ENCODE measurements at places on chromosomes 3 and 15.

- no peak for DNase-seq
Measured at GRCh38 chr15:76565366-76565765, 228.8 kb downstream of the ISL2 start.

GRCh38 chr15:40925495-40925862 lies 3.7 kb upstream of the DLL4 start:
- no peak for DNase-seq

DNA sequence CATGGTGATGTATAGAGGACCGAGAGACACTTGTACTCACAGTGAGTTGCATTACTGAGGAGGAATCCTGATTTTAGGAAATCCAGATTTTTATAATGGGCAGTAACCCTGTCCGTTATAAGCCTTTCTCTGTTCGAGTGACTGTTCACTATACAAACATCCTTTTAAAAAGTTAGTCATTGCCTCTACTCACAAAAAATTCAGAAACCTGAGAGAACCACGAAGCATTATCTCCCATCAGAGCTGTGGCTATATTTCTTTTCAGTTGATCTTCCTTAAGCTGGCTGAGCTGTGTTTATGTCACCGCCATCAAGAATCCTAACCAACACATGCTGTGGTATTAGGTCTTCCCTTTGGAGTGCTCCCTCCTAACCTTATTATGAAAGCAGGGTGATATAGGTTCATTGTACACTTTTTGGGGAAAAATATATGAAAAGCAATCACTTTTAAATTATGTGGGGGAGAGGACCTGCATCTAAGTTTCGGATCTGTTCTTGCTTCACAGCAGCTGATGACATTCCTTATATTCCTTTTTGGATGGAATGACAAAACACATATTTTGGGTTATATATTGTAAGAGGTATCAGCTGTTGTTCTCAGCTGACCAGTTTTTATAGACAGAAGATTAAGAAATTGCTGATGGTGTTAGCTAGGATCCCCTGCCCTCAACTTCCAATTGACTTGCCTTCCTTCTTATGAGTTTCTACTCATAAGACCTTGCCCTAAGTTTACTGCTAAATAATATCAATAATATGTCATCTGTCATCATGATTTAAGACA lies 465.9 kb upstream of the RASGRP1 start:
- DNase-seq, result no peak

- DNase-seq, result no peak
Measured at GRCh38 chr3:125316246-125316645, 58.9 kb downstream of the ZNF148 start.

DNA sequence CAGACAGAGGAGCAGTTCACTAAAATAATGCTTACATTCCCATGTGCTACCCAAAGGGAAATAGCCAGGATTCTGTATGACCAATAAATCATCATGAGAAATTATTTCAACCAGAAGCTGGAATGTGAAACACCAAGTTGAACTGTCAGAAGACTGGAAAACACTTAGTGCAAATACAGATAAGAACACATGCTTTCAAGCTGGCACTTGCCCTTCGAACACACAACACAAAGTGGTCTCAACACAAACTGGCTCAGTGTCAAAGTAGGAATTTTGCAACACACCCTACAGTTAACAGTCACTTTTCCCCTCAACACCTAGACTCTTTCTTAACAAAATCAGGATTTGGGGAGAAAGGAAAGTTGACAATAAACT lies 1.3 kb downstream of the FSD2 start:
- no peak for DNase-seq

DNA sequence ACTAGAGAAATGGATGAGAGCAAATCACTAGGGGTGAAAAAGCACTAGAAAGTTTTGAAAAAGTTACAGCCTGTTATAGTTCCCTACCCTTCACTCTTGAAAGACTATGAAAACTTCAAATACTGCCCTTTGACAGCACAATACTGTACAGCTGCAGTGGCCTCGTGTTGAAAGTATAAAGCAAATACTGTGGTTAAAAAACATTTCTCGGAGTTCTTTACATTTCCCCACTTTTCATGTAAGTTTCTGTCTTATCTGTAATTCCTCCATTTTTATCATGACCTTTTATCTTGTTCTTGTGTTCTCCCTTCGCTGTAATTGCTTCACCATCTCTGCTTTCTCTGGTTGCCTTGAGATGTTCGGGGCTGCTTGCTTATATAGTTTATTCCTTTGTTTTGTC lies 423.8 kb upstream of the CFAP20DC start:
- no peak for DNase-seq

DNA sequence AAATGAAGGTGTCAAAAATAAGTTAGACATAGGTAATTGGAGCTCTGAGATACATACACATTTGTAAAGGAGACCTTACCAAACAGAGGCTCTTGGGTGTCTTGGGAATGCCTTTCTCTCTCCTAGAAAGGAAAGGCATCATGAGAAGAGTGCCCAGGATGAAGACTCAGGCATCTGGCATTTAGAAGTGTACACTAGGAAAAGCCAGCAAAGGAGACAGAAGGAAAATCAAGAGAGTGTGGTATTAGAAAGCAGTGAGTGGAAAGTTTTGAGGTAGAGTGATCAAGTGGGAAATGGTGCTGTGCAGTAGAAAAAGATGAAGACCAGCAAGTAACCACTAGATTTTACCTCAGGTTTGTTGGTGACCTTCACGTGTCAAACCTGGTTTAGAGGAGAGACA lies 16.1 kb downstream of the UBE2E1 start:
- no peak for DNase-seq

- DNase-seq, result no peak
Measured at GRCh38 chr15:63114465-63114864, 7.2 kb upstream of the LACTB start.

- no peak for DNase-seq
Measured at GRCh38 chr3:77150759-77151158, 110.9 kb downstream of the ROBO2 start.

GRCh38 chr15:98914626-98915025 lies 93.0 kb downstream of the PGPEP1L start:
- no peak for DNase-seq

- no peak for DNase-seq
Measured at GRCh38 chr3:186938716-186939115, 8.4 kb downstream of the ST6GAL1 start.

DNA sequence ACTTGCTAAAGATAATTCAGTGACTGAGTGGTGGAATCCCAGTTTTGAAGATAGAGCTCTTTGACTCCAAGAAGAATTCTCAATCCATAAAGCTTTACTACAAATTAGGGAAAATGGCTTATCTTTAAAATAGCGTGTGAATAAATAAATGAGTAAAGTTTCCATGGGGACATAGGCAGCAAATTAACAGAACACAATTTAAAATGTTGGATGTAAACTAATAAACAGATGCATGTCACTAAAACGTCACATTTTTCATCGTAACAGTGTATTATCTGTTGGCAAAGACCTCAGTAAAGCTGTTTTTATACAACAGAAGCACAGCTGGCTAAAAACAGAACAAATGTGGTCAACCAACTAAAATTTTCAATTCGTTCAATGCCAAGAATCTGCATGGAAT lies 913.9 kb upstream of the CFAP20DC start:
- DNase-seq, result no peak

DNA sequence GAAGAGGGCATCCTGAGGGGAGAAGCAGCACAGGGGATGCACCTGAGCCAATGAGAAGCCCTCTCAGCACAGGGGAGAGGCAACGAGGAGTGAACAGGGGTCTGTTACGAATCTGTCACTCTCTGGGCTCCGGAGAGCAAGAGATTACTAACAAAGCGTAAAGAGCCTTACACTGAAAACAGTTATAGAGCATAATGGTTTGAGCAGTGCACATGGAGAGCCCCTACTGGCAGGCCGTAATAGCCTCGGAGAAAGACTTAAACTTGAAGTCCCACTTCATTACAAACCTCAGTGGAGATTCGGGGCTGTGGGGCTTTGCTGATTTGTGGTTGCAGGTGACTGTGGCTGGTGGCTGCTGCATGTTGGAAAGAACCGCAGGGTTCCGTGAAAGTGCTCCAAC lies 271.5 kb upstream of the TMC3 start:
- DNase-seq, result no peak

- DNase-seq, result no peak
Measured at GRCh38 chr15:42140383-42141070, 15.9 kb downstream of the PLA2G4F start.

- no peak for DNase-seq
Measured at GRCh38 chr15:40239404-40239692, 485 bp downstream of the PAK6 start.

GRCh38 chr3:40414270-40414669 lies 27.3 kb downstream of the ENTPD3 start:
- no peak for DNase-seq

GRCh38 chr3:193621127-193621526 lies 28.1 kb downstream of the OPA1 start:
- peak; percentile 11 for DNase-seq

DNA sequence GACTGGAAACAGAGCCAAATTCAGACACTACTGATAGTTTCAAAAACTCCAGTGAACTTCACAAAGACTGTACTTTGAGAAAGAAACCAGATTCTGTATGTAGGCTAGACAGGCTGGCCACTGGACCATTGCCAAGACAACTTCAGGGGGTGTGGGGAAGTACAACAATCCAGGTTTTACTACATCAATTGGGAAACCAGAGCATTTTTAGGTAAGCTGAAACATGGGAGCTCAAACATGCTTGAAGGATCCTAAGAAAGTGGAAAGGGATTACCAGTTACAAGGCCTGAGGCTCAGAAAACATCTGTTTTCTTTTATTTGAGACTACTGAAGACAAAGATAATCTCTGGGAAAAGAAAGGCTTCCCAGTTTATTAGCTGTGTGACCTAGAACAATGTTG lies 26.9 kb upstream of the ZNF280D start:
- no peak for DNase-seq

DNA sequence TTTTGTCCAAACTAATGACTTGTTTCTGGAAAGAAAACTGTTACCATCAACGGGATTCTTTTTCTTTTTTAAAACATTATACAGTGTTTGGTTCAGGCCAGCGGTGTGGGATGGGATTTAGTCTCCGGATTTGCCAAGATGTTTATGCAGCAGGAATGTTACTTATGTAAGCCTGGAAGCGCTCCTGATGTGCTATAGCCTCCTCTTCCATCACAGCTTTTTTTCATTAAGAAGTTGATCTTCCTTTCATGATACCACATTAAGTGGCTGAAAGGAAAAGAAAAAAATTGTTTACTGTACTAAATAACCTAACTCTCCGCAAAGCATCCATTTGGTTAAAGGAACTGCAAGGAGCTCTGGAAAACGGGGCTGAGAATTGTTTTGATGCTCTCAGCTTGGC lies 120.5 kb upstream of the ALDH1A3 start:
- DNase-seq, result no peak

DNA sequence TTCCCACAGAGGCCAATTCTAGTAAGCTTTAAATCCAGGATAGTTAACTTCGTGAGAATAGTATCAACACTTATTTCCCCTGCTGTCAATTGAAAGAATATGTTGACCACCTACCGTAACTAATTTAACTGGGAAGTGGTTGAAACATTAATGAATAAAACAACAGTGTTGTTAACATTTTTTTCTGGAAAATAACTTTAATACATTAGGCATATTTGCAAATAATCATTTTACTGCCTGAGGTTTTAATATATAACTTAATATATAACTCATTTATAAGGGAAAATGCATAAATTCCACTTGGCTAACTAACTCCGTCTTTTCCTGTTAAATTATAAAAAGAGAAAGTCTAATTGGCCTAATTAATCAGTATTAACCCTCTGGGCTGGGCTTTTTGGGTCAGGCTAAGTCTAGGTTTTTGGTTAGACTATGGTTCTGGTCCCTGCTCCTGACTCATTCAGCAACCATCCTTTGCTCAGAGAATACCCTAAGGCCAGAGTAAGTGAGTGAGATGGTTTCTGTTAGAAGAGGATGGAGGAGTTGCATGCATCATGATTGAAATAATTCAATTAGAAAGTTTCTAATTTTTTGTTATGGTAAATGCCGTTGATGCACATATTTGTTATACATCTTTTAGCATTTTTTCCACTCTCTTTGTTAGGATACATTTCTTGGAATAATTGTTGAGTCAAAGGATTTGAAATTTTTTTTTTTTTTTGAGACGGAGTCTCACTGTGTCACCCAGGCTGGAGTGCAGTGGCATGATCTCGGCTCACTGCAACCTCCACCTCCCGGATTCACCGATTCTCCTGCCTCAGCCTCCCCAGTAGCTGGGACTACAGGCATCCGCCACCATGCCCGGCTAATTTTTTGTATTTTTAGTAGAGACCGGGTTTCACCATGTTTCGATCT lies 10.8 kb upstream of the SKIL start:
- DNase-seq, result no peak

GRCh38 chr15:60343221-60343970 lies 54.4 kb downstream of the ANXA2 start:
- no peak for DNase-seq

DNA sequence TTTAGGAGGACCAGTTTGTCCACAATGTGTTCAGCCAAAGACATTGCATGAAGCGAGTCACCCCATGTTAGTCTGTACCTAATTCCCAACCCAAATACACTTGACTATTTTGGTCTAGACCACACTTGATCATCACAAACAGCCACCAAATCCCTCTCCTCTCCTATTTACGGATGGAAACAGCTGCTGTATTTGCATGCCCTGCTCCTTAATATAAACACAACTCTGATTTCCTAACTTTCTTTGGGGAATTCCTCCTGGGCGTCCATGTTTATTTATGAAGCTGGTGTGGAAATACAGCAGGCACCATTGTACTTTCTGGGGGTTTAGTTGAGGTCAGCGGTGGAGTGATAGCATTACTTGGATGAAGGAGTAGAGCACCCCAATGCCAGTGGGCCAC lies 235.2 kb downstream of the TLE3 start:
- DNase-seq, result no peak

- no peak for DNase-seq
Measured at GRCh38 chr3:73787620-73788019, 162.9 kb upstream of the PDZRN3 start.

GRCh38 chr3:24296441-24297205 lies 198.0 kb downstream of the THRB start:
- no peak for DNase-seq

- DNase-seq, result no peak
Measured at GRCh38 chr3:65827076-65827475, 211.6 kb downstream of the MAGI1 start.

DNA sequence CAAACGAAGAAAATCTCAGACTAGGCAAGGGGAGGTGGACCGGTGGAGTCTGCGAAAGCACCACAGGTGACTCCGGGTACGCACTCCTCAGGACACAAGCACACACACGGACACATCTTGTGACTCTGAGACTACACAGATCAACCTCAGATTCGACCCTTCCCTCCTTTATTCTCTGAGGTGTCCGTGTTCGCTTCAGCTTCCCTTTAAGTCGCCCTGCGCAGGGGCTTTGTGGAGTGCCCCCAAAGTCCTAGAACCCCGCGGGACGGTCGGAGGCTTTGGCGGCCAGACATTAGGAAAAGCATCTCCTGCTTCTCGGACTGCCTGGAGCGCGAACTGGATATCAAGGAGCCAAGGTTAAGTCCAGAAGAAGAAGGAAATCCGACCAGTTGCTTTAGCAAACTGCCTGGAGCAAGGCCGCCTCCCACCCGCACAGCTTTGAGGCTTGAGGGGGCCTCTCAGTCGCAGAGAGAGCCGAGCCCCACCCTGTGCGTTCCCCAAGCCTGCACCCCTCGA lies 730 bp downstream of the DGKG start:
- no peak for DNase-seq
